SK-N-SH (cell line): ENCODE measurements at places on chromosomes 16 and 17. TPM values are rescaled to one million over a fixed set of nuclear protein-coding genes. Genes with fewer than 3 reads are reported as not detected.

GRCh38 chr17:1182811-1183170 is 3.0 kb upstream of the ABR start:
- DNase-seq: no peak

DNA sequence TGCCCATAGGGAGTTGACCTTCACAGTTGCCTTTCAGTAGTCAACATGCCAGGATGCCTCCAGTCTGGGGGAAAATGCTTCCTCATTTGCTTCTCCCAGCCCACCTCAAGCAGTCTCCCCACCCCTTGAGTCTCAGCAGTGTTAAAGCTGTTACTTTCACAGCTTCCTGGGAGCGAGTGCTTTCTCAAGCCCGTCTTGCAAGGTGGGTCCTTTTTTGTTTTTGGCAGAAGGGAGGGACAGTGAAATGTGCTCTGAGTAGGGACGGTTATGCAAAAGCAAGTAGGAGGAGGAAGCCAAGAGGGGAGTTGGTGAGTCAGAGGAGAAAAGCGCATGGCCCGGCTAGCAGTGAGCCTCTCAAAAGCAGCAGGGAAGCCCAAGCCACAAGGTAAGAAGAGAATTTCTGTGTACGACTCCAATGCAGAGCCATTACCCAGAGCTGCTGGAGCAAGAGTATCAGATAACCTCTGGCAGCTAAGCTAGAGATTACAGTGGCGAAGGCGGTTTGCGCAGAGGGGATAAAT is at the start of gene CHST4:
TSS of gene CHST4 (plus strand) at position 316 of the 521 bp plus-strand sequence. CDS start 10,252 bp downstream, outside the sequence.
- DNase-seq: no peak

DNA sequence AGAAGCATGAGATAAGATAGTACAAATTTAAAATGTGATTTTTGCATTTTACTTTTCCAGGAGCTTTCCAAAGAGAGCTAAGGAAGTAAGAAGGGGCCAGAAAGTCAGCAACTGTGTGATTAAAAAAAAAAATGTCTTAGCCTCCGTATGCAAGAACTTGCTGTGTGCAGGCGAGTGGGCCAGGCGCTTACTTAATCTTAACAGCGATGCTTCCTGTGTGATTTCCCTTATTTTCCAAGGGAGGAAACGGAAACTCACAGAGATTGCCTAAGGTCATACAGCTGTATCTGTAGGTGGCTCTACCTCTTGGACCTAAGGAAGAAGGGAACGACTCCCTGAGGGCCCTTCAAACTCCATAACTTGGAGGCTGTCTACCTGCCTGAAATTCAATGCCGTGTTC is 11.1 kb downstream of the HS3ST3B1 start:
- no peak for DNase-seq

DNA sequence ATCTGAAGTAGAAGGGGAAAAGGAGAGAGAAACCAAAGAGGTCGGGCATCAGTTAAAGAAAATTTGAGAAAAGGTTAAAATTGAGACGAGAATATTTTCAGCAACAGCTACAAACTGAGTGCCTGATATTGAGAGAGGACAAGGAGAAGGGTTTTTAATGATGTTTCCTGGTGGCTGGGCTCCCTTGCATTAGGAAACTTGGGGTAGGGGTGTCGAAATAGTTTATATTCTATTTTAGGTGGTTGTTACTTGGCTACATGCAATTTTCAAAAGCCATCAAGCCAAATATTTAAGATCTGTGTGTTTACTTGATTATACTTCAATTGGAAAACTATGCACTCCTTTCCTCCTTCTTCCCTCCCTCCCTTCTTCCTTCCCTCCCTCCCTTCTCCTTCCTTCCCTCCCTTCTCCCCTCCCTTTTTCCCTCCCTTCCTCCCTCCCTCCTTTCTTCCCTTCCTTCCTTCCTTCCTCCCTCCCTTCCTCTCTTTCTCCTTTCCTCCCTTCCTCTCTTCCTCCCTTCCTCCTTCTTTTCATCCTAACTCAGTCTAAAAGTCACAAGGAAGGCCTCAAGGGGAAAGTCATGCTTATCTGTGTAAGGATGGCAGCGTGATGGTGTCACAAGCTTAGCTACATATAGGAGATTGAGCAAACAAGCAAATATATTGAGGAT is 1.8 kb upstream of the APOH start:
- no peak for DNase-seq

DNA sequence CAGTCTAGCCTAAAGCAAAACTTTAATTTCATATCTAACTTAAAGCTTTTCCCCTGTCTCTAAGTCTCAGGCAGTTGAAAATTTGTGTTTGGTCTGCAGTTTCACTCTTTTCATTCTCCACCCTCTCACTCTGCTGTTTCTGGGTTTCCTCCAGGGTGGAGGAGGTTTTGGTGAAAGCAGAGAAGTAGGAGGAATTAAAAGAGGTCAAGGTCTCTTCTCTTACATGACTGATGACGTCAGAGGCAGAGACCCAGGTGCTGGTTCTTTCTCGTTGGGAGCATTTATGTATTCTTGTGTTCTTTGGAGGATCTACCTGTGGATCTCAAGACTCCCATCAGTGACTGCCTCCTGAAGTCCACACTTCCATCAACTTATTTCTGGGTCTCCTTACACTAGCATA is 2.4 kb upstream of the PSMD11 start:
- no peak for DNase-seq

PLA2G10 gene
- not detected in 2 replicates for polyA plus RNA-seq

KRTAP2-3 gene
- polyA plus RNA-seq: 0.36 and 0.39 TPM in 2 replicates
